ENCODE measurements at places on chromosomes 11 and 22.
A peak's percentile ranks its signal among the peaks of the same experiment; 100 is the strongest.

DNA sequence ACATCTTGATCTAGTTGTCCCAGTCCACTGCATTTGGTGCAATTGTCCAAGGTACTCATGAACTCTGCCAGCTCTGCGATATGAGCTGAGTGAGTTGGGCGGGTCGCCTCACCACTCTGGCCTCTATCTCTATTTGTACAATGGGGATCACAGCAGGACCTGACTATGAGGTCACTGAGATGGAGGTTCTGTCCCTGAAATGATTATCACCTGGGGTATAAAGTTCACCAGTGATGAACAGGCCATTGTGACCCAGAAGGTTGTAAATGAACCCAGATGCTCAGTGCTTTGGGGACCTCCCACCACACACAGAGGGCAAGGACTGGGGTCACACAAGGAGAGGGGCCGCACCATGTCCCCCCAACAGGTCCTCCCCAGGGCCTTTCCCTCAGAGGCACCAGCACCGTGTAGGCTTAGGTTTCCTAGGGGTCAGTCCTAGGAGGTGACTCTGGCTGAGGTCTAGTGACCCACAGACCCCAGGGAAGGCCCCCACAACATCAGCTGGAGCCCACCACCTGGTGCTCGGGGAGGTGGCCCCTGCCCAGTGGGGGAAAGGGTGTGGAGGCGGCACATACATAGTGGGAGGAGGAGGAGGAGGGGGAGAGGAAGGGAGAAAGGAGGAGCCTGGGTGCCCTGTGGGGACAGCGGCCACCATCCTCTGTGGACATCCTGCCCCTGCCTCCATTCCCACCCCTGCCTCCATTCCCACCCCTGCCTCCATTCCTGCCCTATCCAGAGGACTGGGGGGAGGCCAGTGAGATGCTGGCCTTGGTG lies 25.0 kb upstream of the IGLL1 start:
- DNase-seq = no peak

DNA sequence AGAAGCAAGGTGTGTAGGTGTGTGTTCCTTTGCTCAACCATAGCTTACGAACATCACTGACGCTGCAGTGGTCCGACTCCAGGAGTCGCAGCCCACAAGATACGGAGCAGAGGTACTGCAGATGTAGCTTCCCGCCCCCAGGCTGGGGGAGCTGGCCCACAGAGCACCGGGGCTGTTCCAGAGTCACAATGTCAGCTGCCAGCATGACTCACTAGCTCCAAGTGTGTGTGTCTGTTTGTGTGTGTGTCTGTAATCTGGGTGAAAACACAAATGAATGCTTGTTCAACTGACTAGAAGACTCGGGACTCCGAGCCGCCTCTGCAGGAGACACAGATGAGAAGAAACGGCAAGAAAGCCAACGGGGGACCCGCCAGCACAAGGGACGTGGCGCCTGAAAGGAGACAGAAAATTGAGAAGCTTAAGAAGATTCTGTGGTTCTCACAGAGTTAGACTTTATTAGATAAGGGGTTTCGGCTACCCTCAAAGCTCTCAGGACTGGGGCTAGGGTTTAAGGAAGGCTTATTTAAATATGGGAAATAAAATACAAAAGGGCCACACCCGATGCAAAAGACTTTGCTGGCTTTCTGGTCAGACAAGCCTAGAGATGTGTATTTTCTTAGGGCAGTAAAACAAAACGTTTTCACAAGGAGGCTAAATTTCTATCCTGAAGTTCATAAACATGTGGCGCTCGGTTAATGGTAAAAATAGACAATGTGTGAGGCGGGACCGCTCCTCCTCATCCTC lies 10.7 kb downstream of the VSIG10L2 start:
- no peak for DNase-seq

DNA sequence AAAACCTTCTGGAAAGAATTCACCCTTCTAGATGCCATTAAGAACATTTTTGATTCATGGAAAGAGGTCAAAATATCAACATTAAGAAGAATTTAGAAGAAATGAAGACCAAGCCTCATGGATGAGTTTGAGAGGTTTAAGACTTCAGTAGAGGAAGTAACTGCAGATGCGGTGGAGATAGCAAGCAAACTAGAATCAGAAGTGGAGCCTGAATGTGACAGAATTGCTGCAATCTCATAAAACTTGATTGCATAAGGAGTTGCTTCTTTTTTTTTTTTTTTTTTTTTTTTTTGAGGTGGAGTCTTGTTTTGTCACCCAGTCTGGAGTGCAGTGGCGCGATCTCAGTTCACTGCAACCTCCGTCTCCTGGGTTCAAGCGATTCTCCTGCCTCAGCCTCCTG lies 51.6 kb downstream of the MS4A13 start:
- DNase-seq = no peak

DNA sequence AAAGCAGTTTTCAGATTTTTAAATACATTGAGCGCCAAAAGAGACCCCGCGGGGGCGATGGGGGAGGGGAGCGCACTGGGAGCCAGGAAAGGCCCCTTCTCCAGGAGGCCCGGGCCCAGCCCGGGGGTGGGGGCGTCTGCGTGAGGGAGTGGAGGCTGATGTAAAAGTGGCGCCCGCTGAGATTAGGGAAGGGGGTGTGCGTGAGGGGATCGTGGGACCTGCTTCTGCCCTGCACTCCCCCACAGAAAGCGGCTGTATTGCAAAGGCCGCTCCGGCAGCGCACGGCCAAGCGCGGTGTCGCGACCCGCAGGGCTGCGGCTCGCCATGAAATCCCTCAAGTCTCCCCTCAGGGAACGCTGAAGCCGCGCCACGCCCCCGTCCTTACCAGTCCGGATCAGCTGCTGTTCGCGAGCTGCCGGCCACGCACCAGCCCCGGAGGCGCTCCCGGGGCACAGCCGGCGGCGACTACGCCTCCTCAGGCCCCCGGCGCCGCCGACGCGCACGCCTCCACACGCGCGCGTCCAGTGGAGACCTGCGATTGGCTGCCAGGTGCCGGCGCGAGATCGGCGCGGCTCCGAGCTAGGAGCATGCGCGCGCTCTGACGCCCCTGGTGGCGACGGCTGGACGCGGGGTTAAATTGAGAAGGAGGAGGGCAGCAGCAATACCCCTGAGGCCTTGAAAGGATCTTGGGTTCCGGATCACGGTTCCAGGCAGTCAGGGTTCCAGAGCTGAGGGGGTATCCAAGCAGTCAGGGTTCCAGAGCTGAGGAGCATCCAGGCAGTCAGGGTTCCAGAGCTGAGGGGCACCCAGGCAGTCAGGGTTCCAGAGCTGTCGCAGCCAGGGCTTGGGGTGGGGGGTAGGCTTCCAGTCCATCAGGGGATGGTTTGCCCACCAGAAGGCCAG lies at the start of gene ZNF280B:
ZNF280B (minus strand) TSS at position 469 of the 903 bp plus-strand sequence. CDS start 19,344 bp downstream, outside the sequence.
- DNase-seq = peak; percentile 67

DNA sequence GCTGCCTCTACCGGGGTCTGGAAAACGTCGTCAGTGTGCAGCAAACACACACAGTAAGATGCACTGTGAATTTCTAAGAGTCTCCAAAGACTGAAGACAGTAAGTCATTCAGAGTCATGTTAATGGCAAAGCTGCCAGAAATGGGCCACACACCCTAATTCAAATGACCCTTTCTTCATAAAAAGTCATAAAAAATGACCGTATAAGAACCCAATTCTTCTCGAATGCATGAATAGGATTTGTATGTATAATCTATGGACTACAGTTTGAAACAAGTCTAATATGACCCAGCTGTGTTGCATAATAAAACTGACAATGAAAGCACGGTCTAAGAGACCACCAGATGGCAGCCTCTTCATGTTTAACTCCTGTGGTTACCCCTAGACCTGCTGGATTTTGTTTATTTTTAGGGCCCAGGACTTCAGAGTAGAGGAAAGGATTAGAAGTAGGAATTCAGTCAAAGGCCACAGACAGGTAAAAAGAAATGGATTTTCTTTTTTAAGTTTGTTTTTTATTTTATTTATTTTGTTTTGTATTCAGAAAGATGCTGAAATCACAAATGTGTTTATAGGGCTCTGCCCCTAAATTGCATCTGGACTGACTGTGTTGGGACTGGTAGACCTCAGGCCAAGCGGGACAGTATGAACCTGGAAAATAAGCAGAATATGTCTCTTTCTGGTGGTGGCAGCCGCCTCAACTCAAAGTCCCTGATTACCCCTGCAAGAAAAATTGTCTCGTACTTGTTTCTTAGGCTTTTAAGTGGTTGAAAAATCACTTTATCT lies 32.1 kb upstream of the SLC5A12 start:
- DNase-seq = no peak

DNA sequence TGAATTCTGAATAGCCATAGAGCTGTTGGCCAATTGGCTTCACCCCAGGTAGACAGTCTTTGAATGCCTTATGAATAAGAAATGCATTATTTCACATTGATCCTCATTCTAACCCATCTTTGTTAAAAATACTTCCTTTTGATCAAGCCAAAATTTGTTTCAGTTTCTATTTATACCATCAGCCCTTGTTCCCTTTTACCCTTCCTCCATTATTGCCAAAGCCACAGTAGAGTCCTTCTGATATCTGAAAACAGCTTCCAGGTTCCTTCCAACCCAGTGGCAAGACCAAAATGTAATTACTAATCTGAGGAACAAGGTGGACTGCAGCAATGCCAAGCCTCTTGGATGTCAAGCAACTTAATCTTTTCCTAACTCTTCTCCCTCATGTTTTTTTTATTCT lies 458.8 kb downstream of the BUD13 start:
- DNase-seq = no peak

Data from C1 segment of cervical spinal cord (tissue), 14 donors.